ENCODE measurements at places on chromosomes 1 and 21. TPM values are rescaled to one million over a fixed set of nuclear protein-coding genes. Genes with fewer than 3 reads are reported as not detected.
A peak's percentile ranks its signal among the peaks of the same experiment; 100 is the strongest.

- DNase-seq, result no peak
Measured at GRCh38 chr1:109821831-109822745, 58.4 kb upstream of the EPS8L3 start.

DNA sequence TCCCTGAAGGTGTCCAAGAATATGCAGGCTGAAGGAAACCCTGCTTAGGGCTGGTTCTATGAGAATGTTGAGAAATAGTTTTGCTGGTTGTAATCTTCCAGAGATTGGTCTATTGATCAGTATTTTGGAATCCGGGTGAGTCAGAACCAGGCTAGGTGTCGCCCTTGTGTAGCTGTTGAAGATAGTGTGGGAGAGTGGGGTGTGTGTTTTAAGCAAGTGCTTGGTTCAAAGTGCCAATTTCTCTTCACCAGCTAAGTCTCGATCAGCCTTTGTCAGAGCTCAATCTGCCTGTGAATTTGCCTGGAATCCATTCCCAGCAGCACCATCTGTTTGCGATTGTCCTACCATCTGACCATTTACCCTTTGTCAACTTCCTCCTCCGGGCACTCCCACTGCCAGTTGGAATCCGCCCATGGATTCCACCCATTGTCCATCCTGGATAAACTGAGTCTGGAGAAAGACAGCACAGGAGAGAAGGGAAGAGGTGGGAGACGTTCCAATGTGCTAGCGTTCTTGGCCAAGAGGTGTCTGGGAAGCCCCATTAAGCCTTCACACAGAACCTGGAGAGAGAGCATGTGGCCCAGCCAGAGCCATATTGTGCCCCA lies 59.4 kb upstream of the CYP2J2 start:
- no peak for DNase-seq

- no peak for DNase-seq
Measured at GRCh38 chr21:42332557-42333317, 17.5 kb upstream of the TFF3 start.

GRCh38 chr1:212457740-212458338 lies 25.1 kb downstream of the NENF start:
- DNase-seq, result no peak

- no peak for DNase-seq
Measured at GRCh38 chr1:51491166-51491981, 27.7 kb downstream of the EPS15 start.

The TBX19 gene
- total RNA-seq, result 0.48 TPM

- no peak for DNase-seq
Measured at GRCh38 chr21:41956926-41957729, 3.3 kb upstream of the C2CD2 start.

DNA sequence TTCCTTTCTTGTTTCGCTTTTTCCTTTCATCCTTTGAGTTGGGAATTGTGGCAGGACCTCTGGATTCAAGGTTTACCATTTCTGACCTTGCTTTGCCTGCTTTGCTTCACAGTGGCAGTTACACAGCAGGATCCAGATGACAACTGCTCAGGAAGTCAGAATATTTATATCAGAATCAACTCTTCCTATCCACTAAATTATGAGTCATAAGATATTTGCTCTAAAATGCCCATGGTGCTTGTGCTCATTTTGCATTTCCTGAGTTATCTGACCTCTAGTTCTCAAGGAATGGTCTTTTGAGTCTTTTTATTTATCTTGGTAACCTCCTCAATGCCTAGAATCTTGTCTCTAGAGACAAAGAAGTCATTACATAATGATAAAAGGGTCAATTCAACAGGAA lies 290.8 kb downstream of the LRRC7 start:
- no peak for DNase-seq

- no peak for DNase-seq
Measured at GRCh38 chr1:10610901-10611600, 136.3 kb downstream of the PEX14 start.

- no peak for DNase-seq
Measured at GRCh38 chr1:171160211-171160610, 24.9 kb upstream of the FMO2 start.

DNA sequence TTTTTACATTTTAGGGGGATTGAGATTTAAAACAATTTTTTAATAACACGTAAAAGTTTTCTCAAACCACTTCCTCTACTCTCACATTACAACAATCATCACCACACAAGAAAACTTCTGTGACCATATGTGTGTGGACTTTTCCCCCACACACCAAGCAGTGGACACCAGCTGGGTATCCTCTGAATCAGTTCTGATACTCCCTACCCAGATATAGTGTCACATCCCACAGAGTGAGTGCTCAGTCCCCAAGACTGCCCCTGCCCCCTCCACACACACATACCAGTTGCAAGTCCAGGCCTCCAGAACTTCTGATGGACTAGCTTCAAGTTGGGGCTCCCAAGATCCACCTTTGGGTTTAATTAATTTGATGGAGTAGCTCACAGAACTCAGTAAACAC lies 53.3 kb upstream of the QSOX1 start:
- DNase-seq, result no peak

- DNase-seq, result no peak
Measured at GRCh38 chr1:25120281-25120680, 112.0 kb downstream of the SYF2 start.

The AQP10 gene
- total RNA-seq, result 0.70 TPM

The ODF2L gene
- 12.1 TPM for total RNA-seq

The CFAP410 gene
- total RNA-seq, result 15.8 TPM

DNA sequence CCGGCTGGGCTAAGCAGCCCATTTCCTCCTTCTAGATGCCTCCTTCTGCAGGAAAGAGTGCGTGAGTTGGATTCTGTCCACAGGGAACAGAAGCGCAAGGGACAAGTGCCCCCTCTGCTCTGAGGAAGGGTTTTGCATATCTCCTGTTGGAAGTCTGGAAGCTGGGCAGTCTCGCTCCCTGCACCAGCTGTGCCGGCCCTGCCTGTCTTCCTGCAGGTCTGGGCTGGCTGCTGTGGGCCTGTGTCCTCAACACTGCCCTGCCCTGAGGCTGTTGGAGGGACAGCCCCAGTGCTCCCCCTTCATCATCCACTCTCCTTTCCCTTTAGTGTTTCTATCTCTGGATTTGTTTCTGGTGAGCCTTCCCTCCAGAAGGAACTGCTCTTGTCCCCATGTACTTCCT lies 21.8 kb downstream of the ADARB1 start:
- DNase-seq, result no peak

The CA6 gene
- not detected for total RNA-seq

- DNase-seq, result no peak
Measured at GRCh38 chr1:39368045-39368444, 123.4 kb upstream of the BMP8A start.

The NUDT4B gene
- total RNA-seq, result not detected

The ADGRL2 gene
- 33.3 TPM for total RNA-seq

The AXDND1 gene
- not detected for total RNA-seq

The AMPD1 gene
- 0.30 TPM for total RNA-seq

The KIAA0040 gene
- 9.7 TPM for total RNA-seq

- no peak for DNase-seq
Measured at GRCh38 chr1:86753700-86754099, 49.3 kb downstream of the SH3GLB1 start.

The TEX38 gene
- total RNA-seq, result 0.24 TPM

DNA sequence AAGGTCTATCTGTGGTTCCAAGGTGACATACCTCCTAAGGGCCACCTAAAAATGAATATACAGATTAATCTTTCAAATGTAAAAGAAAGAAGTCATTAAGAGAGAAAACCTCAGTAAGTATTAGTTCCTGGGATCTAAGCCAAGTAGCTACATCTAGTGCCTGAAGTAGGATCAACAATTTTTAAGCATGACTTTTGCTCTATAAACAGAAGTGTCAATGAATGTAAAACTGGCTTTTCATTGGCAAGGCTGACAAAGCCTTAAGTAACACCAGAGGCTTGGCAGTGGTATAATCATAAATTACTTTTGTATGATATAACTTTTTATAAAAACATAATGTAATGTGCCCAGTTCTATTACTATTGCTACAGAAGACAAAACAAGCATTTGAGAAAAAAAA lies 12.2 kb upstream of the ACADM start:
- no peak for DNase-seq

- DNase-seq, result no peak
Measured at GRCh38 chr21:27582246-27582947, 615.5 kb upstream of the ADAMTS5 start.

DNA sequence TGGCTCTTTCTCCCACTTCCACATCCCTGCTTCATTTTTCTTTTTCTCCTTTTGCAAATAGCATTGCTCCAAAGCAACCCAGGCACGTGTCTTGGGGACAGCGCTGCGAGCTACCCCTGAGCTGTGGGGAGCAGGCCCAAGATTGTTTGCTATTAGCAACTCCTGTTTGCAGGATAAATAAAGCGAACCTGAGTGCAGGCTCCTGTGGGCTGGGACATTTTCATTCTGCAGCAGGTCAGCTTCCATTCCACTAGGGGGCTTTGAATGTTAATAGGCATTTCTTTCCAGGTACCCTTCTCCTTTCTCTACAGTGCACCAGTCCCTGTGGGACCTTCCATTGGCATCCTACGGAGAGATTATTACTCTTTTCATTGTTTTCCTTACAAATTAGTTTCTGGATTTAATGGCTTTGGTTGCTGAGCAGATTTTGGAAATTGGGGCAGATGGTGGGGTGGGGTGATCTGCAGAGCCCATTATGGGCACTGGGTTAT lies 54.0 kb downstream of the OLFML3 start:
- no peak for DNase-seq

DNA sequence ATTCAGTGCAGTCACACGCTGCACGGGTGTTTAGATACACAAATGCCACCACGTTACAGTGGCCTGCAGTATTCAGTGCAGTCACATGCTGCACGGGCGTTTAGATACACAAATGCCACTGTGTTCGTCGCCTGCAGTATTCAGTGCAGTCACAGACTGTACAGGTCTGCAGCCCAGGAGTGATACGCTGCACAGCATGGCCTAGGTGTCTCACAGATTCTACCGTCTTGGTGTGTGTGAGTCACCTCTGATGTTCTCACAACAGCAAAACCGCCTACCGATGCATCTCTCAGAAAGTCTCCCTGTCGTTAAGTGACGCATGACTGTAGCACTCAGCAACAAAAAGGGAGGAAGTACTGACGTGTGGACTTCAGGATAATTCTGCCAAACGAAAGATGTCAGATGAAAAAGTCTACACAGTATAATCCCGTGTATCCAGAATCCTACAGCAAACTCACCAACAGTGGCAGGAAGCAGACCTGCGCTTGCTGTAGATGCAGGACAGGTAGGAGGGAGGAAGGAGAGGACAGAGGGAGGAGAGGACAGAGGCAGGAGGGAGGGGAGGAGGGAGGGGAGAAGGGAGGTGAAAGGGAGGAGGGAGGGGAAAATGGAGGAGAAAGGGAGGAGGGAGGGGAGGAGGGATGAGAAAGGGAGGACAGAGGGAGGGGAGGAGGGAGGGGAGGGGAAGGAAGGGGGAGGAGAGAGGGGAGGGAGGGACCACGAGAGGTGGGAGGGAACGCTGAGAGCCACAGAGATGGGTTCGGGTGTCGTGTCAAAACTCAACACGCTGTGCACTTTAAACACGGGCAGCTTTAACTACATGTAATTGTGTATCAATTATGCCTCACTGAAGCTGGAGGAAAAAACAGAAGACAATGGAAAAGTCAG lies 36.3 kb upstream of the PCBP3 start:
- DNase-seq, result no peak

DNA sequence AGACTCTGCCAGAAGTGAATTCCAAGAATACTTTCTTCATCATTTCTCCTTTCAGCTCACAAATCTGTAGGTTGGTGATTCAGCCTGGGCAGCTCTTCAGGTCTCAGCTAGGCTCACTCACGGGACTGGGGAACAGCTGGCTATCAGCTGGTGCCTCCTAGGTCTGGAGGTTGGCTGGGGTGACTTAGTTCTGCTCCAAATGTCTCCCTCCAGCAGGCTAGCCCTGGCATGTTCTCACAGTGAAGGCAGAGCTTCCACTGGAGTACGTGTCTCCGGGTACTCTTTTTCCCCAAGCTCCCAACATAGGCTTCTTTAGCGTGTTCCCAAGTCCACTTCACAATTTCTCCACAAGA lies 12.5 kb upstream of the VAMP4 start:
- DNase-seq, result no peak

DNA sequence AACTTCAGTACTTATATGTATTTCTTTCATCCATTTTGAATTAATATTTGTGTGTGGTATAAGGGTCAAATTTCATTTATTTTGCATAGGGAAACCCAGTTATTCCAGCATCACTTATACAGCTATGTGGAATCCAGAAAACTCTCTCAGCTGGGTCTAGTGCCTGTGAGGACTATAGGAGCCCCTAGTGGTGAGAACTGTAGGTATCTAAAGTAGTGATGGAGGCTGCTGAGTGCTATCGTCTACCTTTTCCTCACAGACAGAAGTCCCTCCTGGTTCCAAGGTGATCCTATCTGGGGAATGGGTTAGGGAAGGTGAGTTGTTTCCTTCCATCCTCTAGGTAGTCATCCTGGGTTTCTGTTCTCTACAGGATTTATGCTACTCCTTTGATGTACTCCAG lies 352.0 kb upstream of the C1orf87 start:
- DNase-seq, result no peak

The MYOG gene
- total RNA-seq, result 0.16 TPM

DNA sequence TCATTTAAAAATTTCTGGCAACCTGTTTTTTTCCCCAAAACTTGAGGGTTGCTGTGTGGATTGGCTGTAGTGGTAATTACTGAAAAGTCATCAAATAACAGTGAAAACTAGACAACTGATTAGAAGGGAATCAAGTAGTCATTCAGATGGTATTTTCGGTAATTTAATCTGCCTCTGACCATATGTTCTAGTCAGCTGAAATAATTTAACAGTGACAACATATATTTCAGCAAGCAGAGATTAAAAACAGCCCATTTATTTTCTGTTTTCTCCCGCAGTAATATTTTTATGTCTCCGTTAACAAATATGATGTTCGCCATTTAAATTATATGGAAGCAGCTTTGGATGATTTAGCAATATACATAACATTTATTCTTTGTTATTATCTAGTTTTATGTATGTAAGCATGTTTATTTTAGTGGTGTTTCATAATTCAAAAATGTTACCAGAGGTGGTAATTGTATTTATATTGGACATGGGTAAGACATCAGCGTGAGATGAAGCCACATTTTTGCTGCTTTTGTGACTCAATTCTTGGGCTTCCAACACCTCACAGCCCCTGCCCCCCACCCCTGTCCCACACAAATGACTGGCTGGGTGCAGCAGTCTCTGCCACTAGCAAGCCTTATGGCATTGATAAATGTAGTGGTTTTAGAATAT lies 104.4 kb downstream of the GALNT2 start:
- DNase-seq, result no peak

- DNase-seq, result no peak
Measured at GRCh38 chr1:203818399-203818798, 23.0 kb downstream of the ZBED6 start.

The KISS1 gene
- total RNA-seq, result not detected

DNA sequence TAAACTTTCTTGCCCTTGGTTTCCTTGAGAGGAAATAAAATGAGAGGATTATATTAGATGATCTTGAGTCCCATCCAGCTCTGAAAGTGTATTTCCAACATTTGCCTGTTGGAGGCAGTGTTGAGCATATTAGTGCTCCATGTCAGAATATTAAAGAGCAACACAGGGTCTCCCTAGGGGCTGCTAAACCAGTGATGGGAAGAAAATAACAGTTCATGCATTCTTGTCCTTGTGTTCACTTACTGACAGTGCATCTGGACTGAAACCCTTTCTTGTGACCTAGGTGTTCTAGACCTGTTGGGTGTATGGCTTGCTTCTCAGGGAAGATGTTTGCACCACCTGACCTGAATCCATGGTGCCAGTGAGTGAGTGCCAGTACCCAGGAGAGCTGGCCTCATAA lies 124.7 kb upstream of the KIAA0040 start:
- no peak for DNase-seq

The S100A2 gene
- total RNA-seq, result 5.0 TPM

The SEC16B gene
- total RNA-seq, result 1.3 TPM

The S100A4 gene
- total RNA-seq, result 107 TPM

- peak; percentile 70 for DNase-seq
Measured at GRCh38 chr21:46189213-46189958, 5.1 kb upstream of the SPATC1L start.

Measured in cardiac septum (tissue), 1 donor.